ENCODE measurements at places on chromosomes 5 and 9.

GRCh38 chr5:36605241-36605640, 1.2 kb upstream of the SLC1A3 start:
- DNase-seq = no peak

- no peak for DNase-seq
These were observed 9.1 kb downstream of the AK1 start for GRCh38 chr9:127868278-127868902.

GRCh38 chr9:81620002-81620390, 69.4 kb downstream of the TLE1 start:
- DNase-seq = no peak

DNA sequence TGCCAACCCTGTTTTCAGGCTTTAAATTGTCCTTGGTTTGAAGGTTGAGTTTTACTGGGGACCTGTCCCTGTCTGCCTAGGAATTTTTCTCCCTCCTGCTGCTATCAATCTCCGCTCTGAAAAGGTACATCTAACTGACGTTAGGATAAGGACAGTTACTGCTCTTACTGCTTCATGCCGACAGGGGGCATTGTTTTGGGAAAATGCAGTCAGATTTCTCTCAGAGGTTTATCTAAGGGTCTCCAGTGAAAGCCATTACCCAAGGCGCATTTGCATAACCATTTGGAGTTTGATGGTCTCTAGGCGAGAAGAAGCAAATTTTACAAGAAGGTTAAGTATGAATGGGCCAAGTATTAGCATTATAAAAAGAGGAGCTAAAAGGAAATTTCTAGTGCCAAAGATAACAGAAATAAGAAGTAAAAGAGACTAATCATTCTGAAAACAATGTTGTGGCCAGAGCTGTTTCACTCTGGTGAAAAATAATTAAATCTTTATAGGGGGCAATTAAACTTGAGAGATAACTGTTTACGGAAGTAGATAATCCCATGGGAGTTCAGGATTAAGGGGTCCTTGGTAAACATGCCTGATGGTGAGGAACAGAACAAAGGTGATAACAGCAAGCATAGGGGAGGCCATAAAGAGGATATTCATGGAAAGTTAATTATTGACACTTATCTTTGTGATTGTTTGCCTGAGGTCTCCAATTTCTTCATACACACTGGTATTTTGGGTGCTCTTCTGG, 605.0 kb downstream of the MTRR start:
- DNase-seq = no peak

DNA sequence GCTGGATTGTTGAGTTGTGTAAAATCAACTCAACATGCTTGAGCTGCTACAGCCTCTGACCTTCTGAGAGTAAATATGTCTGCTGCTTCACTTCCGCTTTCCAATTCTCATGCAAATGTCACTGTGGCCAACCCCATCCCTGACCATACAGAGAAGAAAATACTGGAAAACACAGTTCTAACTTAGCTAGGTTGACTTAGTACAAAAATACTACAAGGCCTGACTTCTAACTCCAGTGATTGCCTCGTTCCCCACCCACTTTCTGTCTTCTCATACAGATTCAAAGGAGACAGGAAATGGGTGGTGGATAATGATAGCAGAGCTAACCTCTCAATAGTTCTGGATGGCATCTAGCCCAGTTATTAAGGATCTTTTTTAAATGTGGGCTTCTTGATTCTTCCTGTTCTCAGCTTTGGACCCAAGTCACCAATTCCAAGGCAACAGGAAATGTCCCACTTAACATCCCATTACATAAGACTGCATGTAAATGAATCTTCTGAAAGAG, 226.6 kb upstream of the SLC24A2 start:
- DNase-seq = no peak

DNA sequence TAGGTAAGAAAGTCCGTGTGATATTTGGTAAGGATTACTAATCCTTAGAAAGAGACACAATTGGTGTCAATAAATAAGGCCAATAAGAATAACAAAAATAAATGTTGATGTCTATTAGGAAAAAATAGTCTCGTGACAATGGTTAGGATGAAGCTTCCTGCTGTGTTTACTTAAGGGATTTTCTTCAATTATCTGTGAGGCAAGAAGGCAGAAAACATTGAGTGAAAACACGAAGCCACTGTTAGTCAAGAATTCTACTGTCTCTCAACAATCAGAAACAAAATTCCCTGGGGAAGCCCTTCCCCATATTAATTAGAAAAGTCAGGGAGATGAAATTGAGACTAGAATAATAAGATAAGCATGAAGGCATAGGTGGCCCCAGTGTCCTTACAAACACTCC, 149.0 kb downstream of the SYK start:
- no peak for DNase-seq

DNA sequence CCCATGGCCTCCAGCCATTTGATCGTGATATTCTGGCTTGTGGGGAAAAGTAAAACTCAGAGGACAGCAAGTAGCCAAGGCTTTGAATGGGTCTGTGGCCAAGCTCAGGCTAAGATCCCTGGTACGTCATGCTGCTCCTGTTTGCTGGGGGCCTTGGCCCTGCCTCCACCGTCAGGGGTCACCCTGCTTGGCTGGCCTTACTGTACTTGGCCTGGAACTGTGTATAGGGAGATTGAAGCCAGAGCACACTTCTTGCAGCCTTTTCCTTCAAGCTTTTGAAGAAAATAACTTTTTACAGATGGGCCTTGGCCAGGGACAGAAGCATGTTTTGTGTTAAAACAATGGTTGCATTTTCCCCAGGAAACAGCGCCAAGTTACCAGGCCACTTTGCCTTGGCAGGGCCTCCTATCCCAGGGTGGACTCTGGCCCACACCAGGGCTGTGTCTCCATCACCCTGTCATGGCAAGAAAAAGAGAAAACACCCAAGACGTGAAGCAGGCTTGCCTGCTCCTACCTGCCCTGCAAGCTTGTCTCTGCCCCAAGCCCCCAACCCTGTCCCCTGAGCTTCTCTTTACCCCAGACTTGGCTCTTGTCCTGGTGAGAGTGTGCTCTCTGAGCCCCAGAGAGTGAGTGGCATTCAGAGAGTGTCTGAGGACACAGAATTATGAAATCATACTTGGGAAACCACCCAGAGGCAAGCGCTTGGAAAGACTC, 286.9 kb downstream of the GADD45G start:
- peak; percentile 84 for DNase-seq

GRCh38 chr5:128403333-128403732, 134.7 kb downstream of the FBN2 start:
- DNase-seq = no peak

DNA sequence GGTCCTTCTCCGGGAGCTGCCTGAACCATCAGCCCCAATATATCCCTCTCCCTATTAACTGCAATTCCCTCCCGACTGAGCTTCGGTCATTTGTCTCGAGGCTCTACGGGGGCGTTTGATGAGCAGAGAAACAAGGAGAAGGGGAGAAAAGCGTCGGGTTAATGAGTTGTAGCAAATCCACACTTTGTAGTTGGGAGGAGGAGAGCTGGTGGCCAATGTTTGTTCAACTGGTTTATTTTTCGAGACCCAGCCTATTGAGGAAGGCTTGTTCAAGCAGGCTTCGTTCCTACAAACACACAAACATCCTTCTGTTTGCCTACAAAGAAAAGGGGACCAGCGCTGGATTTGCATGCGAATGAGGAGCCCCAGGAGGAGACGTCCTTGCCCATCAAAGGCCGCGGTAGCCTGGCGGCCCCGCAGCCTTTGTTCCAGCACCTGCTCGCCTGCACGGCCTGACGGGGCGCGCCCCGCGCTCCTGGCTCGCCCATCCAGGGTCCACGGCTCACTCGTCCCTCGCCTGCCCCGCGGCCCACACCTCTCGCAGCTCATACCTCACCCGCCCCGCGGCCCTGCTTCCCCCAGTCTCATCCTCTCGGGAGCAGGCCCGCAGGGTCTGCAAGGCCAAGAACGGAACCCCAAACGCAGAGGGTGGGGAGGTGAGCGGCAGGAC, 4.6 kb downstream of the FOXD1 start:
- no peak for DNase-seq

- no peak for DNase-seq
These were observed 98.6 kb upstream of the MSX2 start for GRCh38 chr5:174625591-174626350.

All from mucosa of gallbladder (tissue), 1 donor.